ENCODE measurements at places on chromosomes 6 and 20. TPM values are rescaled to one million over a fixed set of nuclear protein-coding genes. Genes with fewer than 3 reads are reported as not detected.

DNA sequence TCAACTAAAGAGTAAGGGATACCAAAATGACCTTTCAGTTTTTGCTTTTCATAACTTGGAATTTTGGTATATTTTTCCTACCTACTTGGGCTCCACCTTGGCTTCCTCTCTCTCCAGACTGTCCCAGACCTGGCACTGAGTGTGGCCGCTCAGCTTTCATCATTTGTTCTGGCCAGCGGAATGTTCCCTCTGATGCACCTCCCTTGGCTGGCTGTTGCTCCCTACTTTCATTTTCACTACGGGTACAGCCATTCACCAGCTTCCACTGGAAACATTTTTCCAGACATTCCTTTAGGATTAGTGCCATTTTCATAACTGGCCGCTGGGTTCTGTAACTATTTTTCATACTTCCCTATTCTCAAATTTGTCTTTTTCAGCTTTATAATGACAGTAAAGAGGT is 487.4 kb downstream of the TENT5A start:
- DNase-seq = no peak
- H3K4me1 ChIP-seq = no peaks in the 10 kb centered on the region
- no peaks in the 10 kb centered on the region for H3K27me3 ChIP-seq
- no peak overlapping the region for H3K4me3 ChIP-seq

UST gene
- 7.3 TPM for total RNA-seq

GRCh38 chr20:58256842-58257241 is 28.4 kb upstream of the ANKRD60 start:
- no peak overlapping the region for H3K4me3 ChIP-seq
- H3K27me3 ChIP-seq = no peaks in the 10 kb centered on the region
- peaks cover 10% of the 10 kb centered on the region for H3K4me1 ChIP-seq
- H3K36me3 ChIP-seq = peaks cover 4% of the 10 kb centered on the region

DNA sequence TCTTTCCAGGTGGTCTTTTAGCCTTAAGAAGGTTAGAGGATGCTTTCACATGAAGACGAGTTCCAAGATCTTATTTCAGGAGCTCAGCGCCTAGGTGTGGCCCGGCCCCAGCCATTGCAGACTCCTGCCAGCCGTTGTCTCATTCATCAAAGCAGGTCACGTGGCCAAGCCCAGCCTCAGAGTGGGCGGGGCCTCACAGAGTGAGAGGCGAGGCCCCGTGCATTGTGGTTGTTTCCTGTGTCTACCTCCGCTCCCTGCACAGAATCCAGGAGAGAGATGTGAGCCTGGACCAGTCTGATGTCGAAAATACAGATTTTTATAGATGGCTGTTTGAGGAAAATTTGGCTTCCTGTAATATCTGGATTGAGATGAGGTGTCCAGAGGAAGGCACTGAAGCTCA is 49.2 kb upstream of the CST5 start:
- no peaks in the 10 kb centered on the region for H3K36me3 ChIP-seq
- peak overlapping the region; percentile 67 for H3K4me3 ChIP-seq
- peak overlapping the region; percentile 0 for H3K27ac ChIP-seq
- peaks cover 8% of the 10 kb centered on the region for H3K27me3 ChIP-seq
- H3K4me1 ChIP-seq = peaks cover 12% of the 10 kb centered on the region

HTR1E gene
- total RNA-seq = not detected
